ENCODE measurements at places on chromosomes 5 and 9.

DNA sequence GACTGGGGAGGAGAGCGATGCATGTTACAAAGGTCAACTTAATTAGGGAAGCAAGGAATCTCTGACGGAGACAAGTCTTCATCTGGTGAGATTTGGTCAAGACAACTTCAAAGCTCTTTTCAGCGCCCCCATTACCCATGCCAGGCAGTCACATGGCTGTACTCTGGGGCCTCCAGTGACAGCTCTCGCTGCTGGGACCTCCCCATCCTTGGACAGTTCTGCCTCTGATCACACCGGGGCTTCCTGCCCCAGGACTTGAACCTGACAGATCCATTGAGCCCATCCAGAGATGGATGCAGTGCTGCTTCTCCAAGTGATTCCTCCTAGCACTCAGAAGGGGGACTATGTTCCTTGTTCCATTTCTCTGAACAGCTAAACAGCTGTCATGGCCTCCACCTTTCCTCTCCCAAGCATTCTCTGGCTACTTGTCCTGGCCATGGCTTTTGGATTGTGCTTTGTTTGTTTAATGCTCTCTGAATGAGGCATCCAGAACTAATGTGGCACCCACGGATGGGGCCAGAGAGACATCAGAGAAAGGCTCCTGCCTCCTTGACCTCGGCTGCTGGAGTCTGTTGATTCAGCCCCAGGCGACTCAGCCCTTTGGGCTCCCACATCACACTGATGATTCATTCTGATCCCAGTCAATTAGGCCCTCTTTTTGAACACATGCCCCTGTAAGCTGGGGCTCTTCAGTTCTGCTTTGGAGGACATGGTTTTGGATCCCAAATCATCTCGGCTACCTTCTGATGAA is 122.1 kb upstream of the ADAMTS16 start:
- no peak for DNase-seq

DNA sequence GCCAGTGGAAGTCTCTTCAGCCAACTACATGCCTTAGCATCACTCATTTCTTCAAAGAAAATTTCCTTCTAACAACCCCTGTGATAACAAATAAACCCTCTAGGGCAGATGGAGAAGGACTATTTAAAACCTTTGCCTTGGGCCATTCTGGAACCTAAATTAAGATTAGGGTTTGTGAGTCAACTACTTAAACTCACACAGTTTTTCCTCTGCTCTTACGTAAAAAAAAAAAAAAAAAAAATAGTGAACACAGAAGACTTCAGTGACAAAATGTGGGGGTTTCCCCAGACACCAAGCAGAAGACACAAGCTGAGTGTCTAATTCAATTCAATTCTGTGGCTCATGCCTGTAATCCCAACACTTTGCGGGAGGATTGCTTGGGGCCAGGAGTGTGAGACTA is 65.8 kb upstream of the ERCC6L2 start:
- no peak for DNase-seq

- DNase-seq, result no peak
Measured at GRCh38 chr9:131977109-131977838, 102.4 kb downstream of the MED27 start.

GRCh38 chr5:132298298-132299212 is 4.4 kb downstream of the SLC22A4 start:
- DNase-seq, result no peak

- no peak for DNase-seq
Measured at GRCh38 chr5:145922059-145922458, 14.3 kb upstream of the SH3RF2 start.

GRCh38 chr5:109053995-109054417 is 306.3 kb downstream of the FER start:
- DNase-seq, result no peak
